ENCODE measurements at places on chromosomes 11 and 22. TPM values are rescaled to one million over a fixed set of nuclear protein-coding genes. Genes with fewer than 3 reads are reported as not detected.

DNAJB7 gene
- total RNA-seq: not detected

TRIM49 gene
- total RNA-seq: not detected

SPI1 gene
- total RNA-seq: 2.5 TPM

ATXN10 gene
- total RNA-seq: 62.9 TPM

IL10RA gene
- 4.9 TPM for total RNA-seq

DNA sequence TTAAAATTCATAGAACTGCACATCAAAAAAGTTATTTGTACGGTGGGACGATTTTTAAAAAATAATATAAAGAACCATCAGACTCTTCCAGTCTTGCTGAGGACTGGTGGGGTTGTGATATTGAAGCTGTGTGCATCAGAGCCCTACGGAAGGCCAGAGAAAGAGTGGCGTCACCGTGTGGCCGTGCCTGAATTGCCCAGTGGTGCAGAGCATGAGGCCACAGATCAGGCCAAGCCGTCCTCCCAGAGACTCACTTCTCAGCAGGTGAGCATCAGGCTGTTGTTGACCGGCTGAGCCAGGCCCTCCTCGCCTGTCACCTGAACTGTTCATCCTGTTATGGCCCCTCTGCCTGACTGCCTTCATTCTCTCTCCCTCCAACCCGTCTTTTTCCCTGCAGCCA lies 1013.9 kb downstream of the TBC1D22A start:
- DNase-seq: no peak

DNA sequence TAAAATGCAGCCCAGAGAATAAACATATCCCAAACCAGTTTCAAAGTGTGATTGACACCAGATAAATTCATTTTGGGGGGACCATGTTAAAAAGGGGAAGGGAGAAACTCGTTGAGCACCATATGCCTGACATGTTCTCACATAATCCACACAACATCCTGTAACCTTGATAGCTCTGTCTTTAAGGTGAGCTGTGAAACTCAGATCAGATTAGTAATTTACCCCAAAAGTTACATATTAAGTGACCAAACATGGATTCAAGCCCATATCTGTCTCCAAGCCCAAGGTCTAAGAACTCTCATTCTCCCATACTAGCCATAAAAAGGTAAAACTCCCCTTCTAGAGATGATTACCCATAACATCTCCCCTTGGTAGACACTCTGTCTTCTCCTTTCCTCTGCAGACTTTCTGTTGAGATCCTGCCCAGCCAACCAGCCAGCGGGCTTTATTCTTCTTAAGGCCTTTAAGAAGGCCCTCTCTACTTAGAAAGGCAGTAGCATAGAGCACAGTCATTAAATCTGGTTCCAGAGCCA lies 150.7 kb downstream of the CCDC34 start:
- DNase-seq: no peak

DNA sequence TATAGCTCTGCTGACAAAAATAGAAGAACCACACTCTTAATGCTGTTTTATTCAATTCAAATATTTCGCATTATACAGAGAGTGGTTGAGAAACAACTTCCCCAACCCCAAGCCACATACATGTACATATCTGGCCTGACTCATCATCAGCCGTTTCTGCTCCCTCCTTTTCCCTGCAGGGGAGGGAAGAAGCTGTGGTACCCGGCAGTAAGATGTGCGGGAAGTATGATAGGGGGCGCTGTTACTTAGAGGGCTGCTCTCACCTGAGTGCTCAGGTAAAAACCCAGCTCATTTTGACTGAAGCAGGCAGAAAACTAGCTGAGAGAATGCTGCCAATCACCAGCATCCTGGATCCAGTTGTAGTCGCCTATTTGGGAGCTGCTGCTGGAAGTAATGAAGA lies 85.5 kb downstream of the NELL1 start:
- no peak for DNase-seq

GRCh38 chr11:92082652-92083051 lies 142.0 kb upstream of the FAT3 start:
- no peak for DNase-seq

- no peak for DNase-seq
These were observed 27.3 kb upstream of the PRSS23 start for GRCh38 chr11:86772999-86773398.

DNA sequence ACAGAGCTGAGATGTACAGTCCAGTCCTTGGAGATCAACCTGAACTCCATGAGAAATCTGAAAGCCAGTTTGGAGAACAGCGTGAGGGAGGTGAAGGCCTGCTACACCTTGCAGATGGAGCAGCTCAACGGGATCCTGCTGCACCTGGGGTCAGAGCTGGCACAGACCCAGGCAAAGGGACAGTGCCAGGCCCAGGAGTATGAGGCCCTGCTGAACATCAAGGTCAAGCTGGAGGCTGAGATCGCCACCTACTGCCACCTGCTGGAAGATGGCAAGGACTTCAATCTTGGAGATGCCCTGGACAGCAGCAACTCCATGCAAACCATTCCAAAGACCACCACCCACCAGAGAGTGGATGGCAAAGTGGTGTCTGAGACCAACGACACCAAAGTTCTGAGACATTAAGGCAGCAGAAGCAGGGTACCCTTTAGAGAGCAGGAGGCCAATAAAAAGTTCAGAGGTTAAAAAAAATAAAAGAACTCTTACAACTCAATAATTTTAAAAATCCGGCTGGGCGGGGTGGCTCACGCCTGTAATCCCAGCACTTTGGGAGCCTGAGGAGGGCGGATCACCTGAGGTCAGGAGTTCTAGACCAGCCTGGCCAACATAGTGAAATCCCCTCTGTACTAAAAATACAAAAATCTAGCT lies 69.9 kb upstream of the RTL6 start:
- peak; percentile 34 for DNase-seq
